ENCODE measurements at places on chromosomes 5 and 9.

DNA sequence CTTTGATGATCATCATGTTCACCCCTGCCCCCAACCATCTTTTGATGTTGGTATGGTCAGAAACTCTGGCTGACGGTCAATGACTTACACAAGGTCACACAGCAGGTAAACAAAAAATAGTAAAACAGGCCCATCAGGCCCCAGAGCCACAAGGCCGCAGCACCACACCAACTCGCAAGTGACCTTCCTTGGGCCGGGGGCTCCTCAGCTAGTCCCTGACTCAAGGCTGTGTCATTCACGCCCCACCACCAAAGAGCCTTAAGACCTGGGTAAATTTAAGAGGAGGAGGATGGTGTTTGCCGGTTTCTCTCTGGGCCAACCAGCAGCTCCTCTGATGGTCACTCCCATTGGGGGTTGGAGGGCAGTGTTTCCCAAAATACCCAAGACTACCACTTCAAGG lies 55.8 kb downstream of the PSMB7 start:
- no peak for DNase-seq

GRCh38 chr9:2727966-2728613 lies 10.8 kb downstream of the KCNV2 start:
- DNase-seq: no peak

GRCh38 chr5:122421374-122422079 lies 109.5 kb downstream of the SNCAIP start:
- DNase-seq: no peak

DNA sequence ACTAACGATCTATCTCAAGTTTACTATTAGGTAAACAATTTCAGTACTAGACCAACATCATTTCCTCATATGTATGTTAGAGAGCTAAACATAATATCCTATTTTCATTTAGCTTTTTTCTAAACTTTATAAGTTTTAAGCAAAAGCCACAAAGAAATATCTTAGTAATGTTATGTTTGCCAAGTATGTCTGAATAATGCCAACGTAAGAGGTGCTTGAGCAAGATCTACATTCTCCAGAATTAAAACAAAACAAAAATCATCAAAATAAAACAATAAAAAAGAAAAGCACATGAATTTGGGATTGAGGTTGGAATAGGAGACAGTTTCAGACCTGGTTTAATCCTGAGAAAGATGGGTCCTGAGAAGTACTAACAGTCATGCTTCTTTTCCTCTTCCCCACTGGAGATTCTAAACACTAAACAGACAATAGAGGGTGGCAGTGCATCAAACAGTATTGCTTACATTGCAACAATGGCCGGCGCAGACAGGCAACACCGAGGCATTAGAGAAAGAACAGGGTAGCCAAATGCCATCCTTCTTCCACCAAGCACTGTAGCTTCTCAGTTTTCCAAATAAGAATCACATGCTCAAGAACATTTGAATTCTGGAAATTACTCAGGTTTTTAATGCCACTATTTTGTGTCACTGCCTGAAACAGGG lies 33.6 kb downstream of the CSNK1A1 start:
- DNase-seq: no peak

GRCh38 chr5:158324236-158324635 lies 465.3 kb upstream of the CLINT1 start:
- DNase-seq: no peak

- DNase-seq: no peak
These were observed 75.2 kb downstream of the TMC1 start for GRCh38 chr9:72596451-72597180.

DNA sequence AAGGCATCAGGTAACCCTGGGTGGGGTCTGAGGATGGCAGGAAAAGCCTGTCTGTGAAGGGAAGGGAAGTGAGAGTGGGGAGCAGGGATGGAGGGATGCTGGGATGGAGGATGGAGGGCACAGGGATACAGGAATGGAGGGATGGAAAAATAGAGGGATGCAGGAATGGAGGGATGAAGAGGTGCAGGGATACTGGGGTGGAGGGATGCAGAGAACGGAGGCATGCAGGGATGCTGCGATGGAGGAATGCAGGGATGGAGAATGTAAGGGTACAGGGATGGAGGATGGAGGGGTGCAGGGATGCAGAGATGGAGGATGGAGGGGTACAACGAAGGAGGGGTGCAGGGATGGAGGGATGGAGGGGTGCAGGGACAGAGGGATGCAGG lies 9.1 kb downstream of the PTGES2 start:
- no peak for DNase-seq

DNA sequence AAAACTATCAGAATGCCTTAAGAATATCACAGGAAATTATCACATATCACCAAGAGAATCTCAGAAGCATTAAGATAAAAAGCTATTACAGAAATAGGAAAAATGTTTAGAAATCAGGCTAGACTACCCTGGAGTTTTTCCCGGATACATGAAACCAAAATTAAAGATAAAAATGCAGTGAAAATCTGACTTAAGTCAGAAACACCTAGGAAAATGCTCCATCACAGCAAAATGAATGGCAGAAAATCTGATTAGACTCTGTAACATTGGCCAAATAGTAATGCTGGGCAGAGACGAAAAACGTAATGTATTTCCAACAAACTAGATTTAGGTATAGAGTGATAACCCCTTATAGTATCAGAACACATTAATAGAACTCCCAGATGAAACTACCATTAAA lies 1626.7 kb upstream of the C9orf72 start:
- no peak for DNase-seq

DNA sequence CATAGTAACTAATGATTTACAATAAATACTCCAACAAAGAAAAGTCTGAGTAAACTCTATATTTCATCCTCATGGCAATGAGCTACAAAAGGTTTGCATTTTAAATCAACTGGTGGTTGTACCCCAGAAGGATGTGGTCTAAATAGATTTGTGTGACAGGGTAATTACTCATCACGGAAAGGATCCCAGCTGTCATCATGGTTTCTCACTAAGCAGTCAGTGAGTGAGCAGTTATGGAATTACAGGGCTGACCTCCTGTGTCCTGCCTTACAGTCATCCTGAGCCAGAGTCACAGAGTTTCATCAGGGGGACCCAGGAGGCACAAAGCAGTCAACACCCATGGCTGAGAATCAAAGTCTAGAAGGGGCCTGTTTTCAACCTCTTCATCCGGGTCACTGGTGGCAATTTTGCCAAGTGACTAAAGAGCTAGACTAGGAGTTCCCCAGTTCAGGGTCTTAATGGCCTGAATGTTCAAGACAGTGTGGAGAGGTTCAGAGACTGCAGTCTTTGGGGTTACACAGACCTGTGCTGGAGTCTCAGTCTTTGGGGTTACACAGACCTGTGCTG lies 210.7 kb upstream of the SLC24A2 start:
- no peak for DNase-seq

- DNase-seq: no peak
These were observed 8.0 kb downstream of the PDCD1LG2 start for GRCh38 chr9:5518171-5518936.

DNA sequence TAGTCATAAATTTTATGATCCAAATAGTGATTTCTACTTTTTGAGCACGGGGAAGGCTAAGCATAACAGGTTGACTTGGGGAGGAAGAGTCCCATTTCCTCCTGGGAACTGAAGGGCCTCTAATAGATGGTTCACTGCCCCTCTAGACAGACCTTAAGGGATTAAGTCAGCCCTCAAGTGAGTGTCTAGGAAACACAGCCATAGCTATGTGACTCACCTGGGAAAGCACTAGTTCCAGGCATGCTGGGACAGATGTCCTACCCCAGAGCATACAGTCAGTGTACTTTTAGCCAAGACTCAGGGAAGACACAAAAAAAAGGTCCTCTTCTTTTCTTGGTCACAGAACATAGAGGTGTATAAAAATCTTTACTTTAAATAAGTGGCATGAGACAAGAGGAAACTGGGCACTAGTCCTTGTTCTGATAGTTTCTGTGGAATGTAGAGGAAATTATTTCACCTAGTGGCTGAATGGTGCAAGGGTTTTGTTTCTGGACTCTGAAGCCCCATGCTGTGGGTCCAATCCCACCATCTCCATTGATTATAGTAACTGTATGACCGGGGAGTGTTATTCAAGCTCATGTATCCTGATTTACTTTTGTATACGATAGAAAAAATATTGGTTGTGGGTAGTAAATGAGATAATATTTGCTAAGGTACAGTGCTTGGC lies 86.0 kb downstream of the NREP start:
- no peak for DNase-seq

GRCh38 chr5:143976055-143976454 lies 164.1 kb downstream of the HMHB1 start:
- DNase-seq: no peak

DNA sequence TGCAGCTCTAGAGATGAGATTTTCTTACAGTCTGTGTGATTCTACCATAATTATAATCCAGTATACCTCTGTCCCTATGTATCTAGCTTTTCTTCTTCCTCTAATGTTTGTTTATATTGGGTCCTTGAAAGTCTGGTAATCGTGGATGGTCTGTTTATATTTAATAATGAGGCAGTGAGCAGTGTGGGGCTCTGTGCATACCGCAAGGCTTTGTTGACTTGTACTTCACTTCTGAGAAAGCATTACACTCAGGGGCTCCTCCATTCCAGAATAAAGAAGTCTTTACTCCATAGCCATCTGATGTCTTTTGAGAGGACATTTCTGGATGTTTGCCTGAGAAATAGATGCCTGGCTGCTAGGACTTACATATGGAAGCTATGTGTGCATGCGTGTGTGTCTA lies 4.5 kb upstream of the MPDZ start:
- DNase-seq: no peak

- DNase-seq: no peak
These were observed 57.3 kb upstream of the SLC28A3 start for GRCh38 chr9:84397822-84398221.

GRCh38 chr5:129670957-129671500 lies 76.9 kb upstream of the MINAR2 start:
- no peak for DNase-seq

DNA sequence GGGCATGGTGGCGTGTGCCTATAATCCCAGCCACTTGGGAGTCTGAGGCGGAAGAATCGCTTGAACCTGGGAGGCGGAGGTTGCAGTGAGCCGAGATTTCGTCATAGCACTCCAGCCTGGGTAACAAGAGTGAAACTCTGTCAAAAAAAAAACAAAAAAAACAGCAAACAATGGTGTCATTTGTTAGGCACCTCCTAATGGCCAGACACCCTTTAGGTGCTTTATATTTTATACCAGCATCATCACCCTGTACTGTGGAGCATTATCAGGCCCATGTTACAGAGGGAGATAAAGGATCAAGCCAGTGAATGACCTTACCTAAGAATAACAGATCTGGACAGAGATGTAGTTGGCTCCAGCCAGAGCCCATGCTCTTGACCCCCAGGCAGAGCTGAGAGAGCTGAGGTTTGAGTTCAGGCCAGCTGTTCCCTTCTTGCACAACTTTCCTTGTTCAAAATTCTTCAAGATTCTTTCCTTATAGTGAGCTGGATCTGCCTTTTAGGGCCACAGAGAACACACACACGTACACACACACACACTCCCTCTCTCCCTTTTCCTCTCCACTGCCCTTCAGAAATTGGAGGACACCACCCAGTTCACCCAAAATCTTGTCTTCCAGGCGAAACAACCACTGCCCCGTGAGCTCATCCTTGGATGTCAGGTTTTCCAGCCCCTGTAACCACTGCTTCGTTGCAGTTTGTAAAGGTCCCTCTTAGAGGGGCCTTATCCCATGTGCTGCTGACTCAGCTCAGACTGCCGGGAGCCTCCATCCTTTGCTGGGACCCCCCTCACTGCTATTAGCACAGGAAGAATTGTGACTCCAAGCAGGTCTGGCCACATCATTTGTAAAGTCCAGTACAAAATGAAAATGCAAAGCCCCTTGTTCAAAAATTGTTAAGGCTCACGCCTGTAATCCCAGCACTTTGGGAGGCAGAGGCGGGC lies 10.4 kb upstream of the PTGES start:
- no peak for DNase-seq

DNA sequence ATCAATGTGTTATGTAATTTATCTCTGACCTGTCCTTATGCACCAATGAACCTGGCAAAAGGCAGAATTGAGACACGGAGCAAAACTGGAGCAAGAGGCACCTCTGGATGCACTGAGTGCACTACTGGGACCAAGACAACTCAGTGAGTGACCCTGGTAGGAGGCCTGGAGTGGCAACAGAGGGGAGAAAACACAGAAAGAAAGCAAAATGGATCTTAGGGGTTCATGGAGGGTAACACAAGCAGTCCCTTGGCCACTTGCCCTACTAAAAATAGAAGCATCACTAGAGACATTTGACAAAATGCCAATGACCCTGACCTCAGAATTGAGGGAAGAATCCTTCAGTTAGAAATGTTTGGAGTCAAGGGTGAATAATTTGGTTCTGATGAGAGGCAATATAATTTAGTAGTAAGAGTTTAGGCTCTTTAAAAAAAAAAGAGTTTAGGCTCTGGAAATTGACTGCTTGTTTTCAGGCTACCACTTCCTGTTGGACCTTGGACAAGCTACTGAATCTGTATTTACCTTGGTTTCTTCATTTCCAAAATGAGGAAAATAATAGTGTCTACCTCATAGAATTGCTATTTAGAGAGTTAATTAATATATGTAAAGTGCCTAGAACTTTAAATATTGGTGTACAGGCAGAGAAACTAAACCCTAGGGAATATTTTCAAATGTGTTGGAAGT lies 234.9 kb upstream of the TARS1 start:
- DNase-seq: no peak

DNA sequence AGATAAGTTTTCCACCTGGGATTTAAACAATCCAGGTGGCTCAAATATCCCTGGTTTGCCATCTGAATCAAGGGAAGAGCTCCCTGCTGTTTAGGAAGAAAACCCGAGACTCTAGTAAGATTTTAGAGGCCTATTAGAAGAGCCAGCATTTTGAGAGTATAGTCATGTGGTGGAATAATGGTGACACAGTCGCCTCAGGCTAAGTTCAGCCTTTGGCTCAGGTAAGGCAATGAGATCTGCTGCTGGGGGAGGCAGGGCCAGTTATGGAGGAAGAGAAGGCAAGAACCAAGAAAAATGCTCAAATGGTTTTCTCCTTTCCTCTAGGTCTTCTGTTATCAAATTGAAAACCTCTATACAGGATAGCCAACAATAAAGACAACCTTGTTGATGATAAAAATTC lies 16.2 kb downstream of the RAD1 start:
- no peak for DNase-seq

DNA sequence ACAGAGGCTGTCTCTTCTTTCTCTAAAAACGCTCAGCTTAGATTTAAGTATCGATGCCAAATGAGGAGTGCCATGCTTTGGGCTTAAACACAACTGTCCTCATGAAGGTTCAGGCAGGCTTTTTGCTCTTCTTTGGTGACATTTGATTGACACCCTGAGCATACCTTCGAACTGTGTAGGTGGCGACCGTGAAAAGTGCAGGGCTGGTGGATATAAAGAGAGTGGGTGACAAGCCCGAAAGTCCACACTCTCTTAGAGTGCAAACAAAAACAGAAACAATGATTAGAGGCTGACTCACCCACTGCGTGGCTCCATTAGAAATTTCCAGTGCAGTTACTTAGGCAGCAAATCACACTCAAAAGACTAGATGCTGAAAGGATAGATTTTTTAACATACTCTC lies 141.7 kb downstream of the SYK start:
- no peak for DNase-seq

All from activated T-cell treated with anti-CD3 and anti-CD28 coated beads, Interleukin-2, amount 50 U/mL, for 4 hours (primary cell).